ENCODE measurements at places on chromosomes 5 and 9. TPM values are rescaled to one million over a fixed set of nuclear protein-coding genes. Genes with fewer than 3 reads are reported as not detected.

- DNase-seq = no peak
Measured at GRCh38 chr5:149485655-149486615, 65.3 kb downstream of the CSNK1A1 start.

DNA sequence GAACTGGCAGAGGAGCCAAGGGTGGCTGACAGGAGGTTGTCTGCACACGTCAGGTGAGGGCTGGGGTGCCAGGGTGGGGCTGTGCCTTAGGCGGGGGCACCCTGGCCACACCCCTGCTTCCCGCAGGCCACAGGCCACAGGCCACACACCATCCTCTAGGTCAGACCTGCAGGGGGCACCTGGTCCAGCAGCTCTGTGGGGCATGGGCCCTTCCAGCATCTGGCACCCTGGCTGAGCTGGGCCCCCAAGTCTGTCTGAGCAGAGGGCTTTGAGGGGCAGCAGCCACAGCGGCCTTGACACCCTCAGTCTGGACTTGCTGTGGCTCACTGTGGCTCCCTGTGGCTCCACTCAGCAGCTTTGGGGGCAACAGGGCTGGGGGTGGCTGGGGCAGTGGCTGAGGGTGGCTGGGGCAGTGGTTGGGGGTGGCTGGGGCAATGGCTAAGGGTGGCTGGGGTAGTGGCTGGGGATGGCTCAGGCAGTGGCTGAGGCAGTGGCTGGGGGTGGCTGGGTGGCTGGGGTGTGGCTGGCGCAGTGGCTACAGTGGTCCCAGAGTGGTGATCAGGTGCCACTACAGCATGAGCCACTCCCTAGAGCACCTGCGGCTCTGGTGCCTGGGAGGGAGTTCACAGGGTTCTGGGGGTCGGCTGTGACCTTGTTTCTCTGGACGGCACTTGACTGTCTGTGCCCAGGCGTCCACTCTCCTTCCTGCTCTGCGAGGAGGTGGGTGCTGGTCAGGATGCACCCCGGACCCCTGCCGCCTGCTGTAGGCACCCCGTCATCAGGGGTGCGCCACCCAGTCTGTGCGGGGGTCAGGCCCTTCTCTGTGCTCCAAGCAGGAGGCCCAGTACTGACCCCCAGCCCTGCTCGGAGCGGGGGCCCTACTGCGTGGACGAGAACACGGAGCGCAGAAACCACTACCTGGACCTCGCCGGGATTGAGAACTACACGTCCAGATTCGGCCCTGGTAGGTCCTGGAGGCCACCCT lies 27.1 kb downstream of the NKD2 start:
- DNase-seq = no peak

- DNase-seq = no peak
Measured at GRCh38 chr9:32426278-32426939, 42.0 kb downstream of the ACO1 start.

- no peak for DNase-seq
Measured at GRCh38 chr9:83538172-83538889, at the start of gene FRMD3. Gene FRMD3 (minus strand): TSS chr9:83538401. CDS start chr9:83538231, 170 bp downstream.

DNA sequence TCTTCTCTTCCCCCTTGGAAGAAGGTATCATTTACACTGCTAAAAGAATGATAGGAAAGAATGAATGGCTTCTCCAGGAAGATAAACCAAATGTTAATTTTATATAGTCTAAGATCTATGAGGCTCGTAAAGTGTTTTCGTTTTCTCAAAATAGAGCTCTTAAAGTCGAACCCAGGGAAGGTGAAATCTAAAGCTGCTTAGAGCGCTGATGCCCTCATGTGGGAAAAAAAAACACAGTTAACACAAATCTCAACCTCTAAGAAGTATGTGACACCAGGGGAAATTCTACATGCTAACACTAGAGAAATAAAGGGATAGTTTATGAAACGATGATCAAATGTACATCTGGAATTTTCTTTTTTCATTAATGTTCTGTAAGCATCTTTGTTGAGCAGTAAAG lies 257.9 kb downstream of the RASEF start:
- no peak for DNase-seq

- no peak for DNase-seq
Measured at GRCh38 chr9:121474231-121474947, 25.3 kb downstream of the GGTA1 start.

DNA sequence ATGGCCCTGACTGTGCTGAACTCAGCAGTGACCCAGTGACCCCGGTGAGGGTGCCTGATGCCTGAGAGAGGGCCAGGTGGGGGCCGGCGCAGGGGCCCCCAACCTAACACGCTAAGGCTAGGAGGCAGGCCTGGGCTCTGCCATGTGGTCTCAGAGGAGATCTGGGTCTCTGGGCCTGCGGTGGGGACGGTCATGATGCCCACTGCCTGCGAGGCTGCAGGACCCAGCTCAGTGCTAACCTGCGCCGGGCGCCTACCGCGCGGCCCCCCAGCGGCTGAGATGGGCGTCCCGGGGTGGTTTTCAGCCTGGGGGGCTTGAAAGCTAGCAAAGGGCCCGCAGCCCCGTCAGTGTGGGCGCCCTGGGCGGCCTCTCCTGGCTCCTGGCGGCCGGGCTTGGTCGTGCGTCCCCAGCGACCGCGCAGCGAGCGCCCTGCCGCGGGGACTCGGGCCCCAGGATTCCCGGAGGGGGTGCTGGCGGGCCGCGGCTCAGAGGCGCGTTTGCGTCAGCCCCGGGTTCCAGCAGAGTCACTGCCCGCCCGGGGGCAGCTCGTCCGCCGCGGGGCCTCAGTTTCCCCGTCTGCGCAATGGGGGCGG lies 2.5 kb downstream of the EGFL7 start:
- no peak for DNase-seq

DNA sequence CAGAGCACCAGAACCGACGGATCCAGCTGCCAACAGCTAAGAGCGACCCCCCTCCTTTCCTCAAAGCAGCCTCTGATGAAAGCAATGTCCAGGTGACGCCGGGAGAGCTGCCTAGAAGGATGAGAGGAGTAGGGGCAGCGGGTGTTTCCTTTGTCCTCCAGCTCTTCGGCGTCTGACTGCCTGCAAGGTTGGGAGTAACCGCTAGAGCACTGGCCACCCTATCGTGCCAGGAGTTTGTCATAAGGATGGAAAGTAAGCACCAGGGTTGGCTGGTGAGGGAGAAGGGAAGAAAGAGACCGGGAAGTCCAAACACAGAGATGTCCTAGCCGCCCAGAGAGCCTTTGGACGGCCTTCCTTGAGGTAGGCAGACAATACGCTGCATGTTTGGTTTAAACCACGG lies 10.8 kb downstream of the MRPL36 start:
- DNase-seq = no peak

- DNase-seq = no peak
Measured at GRCh38 chr9:76756268-76756640, 8.0 kb upstream of the PCA3 start.

GRCh38 chr5:172418862-172419814 lies 35.2 kb downstream of the SH3PXD2B start:
- DNase-seq = no peak

GRCh38 chr9:77909306-77909705 lies 122.3 kb downstream of the GNAQ start:
- no peak for DNase-seq

DNA sequence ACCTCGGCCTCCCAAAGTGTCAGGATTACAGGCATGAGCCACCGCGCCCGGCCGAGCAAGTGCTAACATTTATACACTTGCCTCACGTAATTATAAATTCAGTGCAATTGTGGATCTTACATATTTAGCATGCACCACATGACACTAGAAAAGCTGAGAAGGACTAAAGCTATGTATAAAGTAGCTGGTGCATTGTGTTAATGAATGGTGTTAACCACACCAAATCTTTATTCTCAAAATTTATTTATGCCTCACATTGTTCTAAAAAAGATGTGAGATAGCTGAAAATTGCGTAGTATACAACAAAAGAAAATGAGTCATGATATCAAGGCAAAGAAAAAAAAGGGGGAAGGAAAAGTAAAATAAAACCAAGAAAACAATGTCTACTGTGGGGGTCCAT lies 54.8 kb downstream of the GDA start:
- DNase-seq = no peak

DNA sequence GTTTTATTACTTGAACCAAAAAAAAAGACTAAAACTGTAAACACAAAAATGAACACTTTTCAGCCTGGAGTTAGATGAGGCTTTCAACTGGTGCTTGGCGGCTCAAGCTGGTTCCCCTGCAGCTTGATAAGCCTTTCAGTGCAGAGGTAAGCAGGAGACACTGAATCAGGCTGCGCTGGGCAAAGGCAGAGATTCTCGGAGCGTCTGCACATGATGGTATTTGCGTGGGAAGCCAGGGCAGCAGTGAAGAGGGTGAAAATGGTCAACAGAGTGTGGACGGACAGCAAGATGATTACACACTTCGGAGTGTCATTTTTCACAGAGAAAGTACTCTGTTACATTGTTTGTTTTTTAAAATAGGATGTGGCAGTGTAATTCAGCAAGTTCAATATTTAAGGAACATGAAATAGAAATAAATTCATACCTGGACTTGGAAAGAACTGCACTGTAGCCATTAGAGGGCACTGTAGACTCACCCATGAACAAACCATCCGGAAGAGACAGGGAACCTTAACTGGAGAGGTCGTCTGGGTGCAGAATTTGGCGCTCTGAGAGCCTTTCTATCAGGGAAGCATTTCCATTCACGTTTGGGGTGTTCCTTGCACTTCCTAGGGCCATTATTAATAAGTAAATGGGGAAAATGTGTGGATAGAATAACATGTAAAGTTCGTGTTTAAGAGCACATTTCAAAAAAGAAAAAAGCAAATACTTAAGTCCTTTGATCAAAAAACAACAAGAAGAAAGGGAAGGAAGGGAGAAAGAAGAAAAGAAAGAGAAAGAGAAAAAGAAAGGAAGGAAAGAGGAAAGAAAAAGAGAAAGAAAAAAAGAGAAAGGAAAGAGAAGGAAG lies 69.8 kb downstream of the ICE1 start:
- DNase-seq = no peak

- DNase-seq = no peak
Measured at GRCh38 chr9:7967851-7968250, 168.3 kb upstream of the DMAC1 start.

DNA sequence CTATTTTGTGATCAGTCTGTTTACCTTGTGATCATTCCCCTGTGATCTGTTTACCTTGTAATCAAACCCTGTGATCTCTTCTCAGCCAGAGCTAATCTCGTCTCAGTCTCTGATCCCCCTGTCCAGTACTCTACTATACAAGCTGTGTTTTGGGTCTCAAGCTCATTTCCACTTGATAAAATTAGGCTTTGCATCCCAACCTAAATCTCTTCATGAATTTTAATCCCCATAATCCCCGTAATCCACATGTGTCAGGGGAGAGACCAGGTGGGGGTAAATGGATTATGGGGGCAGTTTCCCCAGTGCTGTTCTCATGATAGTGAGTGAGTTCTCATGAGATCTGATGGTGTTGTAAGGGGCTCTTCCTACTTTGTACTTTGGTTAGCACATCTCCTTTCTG lies 157.2 kb downstream of the PRR16 start:
- no peak for DNase-seq

DNA sequence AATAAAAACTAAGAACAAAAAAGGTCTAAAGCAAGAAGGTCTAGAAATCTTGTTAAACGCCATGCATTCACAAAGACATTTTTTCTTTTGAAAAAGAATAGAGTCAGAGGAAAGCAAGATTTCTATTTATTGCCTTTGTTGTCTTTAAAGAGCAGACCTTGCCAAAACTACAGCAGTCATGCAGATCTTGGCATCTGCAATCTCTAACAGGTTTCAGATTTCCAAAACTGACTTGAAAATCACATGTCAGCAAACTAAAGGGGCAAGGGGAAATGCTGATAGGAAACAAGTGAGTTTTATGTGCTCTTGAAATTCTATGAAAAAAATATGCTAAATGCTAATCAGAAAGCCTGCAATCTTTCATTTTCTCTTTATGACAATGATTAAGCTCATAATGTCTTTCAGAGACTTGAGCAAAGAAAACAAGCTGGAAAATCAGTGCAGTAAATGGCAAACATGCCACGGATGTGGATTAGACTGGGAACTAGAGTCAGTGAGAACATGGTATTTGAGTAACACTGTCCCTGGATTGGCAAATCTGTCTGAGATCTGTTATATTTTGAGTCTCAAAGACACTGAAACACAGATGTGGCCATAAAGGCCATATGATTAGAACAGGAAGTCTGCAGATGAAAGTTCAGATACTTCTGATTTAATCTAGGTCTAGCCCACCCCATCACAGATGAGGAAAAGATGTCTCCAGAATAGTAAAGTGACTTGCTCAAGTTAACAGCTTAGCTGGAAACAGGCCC lies 361.4 kb upstream of the RPS23 start:
- DNase-seq = no peak

DNA sequence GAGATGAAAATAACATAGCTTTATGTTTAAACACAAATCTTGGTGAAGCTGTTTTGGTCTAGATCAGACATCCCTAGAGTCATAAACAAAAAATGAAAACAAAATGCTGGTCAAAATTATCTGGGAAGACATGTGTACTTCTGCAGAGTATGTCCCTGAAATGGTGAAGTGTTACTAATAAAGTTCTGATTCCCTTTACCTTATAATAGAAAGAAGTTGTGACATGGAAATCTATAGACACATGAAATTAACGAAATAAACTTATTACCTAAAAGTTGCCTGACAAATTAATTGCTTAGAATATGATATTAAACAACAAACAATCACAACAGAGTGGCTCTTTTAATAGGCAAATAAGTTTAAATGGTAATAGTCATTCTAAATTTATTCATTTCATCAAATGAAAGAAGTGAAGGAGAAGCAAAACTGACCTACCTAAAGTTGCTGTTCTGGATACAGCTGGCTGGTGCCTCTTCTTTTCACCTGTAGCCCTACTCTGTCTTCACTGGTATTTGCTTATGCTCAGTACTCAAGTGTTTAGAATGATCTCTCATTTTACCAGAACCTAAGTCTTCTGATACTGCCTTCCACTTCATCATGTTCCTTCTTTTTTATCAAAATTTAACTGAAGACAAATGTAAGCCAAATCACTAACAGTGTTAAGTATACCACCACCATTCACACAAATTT lies 38.8 kb downstream of the FNIP1 start:
- DNase-seq = no peak

GRCh38 chr5:144467792-144468191 lies 297.1 kb downstream of the KCTD16 start:
- DNase-seq = no peak

GRCh38 chr5:139188558-139189270 lies 9.5 kb downstream of the SIL1 start:
- no peak for DNase-seq

The ADAMTS6 gene
- total RNA-seq = 1.4 TPM

The GLDC gene
- total RNA-seq = not detected

The AGTPBP1 gene
- 62.4 TPM for total RNA-seq

The TPM2 gene
- total RNA-seq = 33.9 TPM

The EXOSC2 gene
- 44.0 TPM for total RNA-seq

The SPAAR gene
- not detected for total RNA-seq
